ENCODE measurements at places on chromosomes 7 and 10. TPM values are rescaled to one million over a fixed set of nuclear protein-coding genes. Genes with fewer than 3 reads are reported as not detected.
A peak's percentile ranks its signal among the peaks of the same experiment; 100 is the strongest.

DNA sequence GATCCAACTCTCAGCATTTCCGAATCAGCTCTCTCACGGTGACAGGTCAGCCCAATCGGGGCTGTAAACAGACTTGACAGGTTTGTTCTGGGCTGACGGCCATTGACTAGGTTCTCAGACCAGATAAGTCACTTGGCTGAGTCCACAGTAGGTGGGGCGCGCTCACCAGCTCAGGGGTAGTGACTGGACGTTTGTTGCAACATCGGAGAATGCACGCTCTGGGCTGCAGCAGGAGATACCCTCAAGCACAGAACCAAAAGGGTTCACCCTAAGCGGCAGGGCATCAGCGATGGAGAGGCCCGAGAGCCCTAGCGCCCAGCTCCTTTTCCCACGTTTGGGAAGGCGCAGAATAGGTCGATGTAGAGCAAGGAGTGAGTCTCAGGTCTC is 1.8 kb downstream of the KLLN start:
- DNase-seq = peak; percentile 84

DNA sequence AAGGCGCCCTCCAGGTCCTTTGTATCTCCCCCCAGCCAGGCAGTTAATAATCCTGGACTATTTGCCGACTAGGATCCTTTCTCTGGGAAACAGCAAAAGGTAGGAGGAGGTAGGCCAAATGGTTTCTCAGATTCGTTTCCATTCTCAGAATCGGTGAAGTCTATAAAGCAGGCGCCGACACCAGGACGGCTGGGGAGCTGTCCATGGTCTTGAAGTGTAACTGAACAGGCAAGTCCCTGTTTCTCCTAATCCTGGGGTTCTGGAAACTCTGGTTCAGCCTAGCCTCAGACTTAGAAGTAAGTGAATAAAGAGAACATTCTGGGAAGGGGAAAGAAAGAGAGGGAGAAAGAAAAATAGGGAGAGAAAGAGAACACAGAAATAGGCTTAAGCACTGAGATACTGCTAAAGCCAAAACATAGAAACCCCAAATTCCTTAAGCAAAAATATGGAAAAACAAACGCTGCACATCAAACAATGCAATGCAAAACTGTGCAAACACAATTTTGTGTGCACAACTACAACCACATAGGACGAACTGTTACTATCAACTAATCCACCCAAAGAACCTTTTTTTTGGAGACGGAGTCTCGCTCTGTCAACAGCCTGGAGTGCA is 11.1 kb upstream of the INA start:
- DNase-seq = peak; percentile 61

- DNase-seq = no peak
Observed at GRCh38 chr7:134942690-134943466, 43.4 kb upstream of the AGBL3 start.

DNA sequence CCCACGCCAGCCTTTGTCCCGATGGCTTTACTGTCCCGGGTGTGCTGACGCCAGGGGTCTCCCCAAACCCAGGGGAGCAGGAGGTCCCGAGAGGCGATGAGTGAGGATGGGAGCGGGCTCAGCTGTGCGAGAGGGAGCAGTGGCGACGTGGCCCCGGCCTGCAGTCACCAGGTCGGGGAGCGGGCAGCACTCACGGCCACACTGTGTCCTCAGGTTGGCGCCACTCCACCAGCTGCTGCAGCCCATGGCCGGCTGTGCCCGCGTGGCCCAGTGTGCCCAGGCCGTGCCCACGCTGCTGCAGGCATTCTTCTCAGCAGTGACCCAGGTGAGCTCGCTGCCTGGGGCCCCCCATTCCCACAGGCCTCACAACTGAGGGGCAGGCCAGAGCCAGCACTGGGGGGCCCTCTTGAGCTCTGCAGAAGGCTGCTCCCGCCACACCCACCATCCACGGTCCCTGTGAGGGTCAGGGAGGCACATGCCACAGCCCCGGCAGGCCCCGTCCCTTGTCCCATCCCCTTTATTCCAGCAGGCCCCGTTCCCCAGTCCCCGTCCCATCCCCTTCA is 13.3 kb downstream of the AP5Z1 start:
- no peak for DNase-seq

The CLCN1 gene
- not detected for total RNA-seq

The PALD1 gene
- 2.0 TPM for total RNA-seq
